Astrocyte (in vitro differentiated cells and primary cell): ENCODE measurements at places on chromosomes 11 and 22. TPM values are rescaled to one million over a fixed set of nuclear protein-coding genes. Genes with fewer than 3 reads are reported as not detected.

Gene SCGB1D2
- total RNA-seq: not detected in 2 replicates

Gene GCAT
- total RNA-seq: 12.8 and 14.3 TPM in 2 replicates

Gene HORMAD2
- not detected in 2 replicates for total RNA-seq

Gene GALNT18
- total RNA-seq: 6.5 and 7.0 TPM in 2 replicates

Gene APOL5
- not detected in 2 replicates for total RNA-seq

Gene RGL4
- total RNA-seq: not detected in 2 replicates

Gene POU2AF2
- total RNA-seq: not detected in 2 replicates

Gene FERMT3
- total RNA-seq: 1.3 and 1.6 TPM in 2 replicates

Gene ZBTB16
- 0.36 and 0.50 TPM in 2 replicates for total RNA-seq

Gene USP2
- total RNA-seq: 6.5 and 6.7 TPM in 2 replicates

Gene MRGPRE
- not detected in 2 replicates for total RNA-seq

Gene CCDC87
- total RNA-seq: 0.31 and 0.34 TPM in 2 replicates

Gene BLID
- total RNA-seq: 1.1 and 1.2 TPM in 2 replicates

DNA sequence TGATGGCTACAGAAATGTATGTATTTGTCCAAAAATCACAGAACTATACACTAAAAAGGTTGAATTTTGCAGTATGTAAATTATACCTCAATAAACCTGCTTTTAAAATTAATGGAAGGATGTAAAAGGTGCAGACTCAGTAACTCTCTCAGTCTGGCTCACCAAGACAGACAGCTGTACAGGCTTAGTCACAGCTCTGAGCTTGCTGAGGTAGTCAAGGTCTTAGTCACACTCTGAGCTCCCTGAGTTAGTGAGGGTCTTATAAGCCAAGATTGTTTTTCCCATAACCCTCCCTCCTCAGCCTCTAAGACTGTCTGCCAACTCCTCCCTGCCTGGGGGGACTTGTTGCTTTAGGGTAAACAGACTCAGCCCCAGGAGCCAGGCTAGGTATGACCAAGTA, 59.3 kb upstream of the IZUMO1R start:
- DNase-seq: no peak

DNA sequence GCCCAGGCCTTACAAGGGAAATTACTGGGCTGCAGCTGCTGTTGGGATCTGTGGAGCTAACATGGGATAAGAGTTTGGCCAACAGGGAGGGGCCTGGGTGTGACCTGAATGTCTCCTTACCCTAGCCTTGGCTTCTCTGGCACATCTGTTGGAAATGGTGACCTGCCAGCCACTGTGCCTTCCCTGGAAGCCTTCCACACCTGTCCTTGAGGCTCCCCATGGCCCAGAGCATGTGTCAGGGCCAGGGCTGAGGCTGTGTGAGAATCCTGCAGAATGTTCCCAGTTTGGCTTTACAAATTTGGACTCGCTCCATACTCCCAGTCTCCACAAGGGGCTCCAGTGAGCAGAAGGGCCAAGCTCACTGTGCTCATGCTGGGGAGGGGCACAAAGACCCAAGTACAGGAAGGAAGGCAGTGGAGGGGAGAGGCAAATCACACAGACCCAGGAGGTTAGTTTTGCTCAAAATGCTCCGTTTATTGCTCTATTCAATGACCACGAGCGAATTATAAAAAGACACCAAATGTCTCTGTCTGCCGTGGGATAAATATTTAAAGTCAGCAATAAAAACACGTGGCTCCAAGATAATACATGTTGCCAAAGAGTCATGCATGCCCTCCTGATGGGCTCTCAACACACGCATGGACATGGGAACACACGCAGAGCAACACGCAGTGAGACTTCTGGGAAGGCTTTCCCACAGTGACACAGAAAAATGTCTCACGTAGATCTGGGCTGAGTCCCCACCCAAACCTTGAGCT, 1.7 kb upstream of the IGSF22 start:
- no peak for DNase-seq

GRCh38 chr11:119592642-119593041, 136.4 kb downstream of the NECTIN1 start:
- DNase-seq: no peak

- DNase-seq: no peak
Observed at GRCh38 chr11:72709478-72710238, 35.4 kb upstream of the PDE2A start.

DNA sequence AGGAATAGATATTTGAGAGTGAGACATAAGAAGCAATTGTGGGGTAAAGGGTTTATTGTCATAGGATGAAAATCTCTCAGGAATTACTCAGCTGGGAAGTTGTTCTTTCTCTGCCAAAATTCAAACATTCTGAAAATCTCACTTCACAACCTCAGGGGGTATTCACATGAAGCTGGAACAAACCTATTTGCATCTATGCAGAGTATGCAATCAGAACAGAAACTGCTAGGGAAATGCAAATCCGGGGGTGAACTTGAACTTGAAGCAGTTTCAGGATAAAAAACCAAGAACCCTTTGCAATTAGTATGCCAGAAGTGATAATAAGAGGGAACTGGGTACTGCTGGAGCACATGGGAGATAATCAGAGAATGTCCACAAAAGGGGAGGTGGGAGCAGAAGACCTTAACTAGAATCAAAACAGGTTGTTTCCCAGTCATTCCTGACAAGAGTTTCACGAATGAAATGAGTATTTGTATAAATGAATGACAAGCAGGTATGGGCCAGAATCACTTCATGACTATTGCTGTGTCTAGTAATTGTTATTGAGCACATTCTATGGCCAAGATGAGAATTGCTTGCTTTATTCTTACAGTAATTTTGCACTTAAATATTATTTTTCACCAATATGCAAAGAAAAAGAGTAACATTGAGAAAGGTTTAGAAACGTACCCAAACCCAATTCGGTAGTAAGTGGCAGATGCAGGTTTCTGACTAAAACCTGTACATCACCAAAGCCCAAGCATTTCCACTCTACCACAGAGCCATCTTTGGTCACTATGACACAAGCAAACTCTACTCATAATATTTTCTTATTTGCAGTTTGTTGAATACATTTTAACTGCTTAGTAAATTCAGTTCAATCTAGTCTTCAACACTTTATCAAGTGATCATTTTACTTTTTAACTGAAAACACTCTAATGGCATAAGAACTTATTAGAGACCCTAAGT, 61.8 kb upstream of the UBASH3B start:
- DNase-seq: no peak

DNA sequence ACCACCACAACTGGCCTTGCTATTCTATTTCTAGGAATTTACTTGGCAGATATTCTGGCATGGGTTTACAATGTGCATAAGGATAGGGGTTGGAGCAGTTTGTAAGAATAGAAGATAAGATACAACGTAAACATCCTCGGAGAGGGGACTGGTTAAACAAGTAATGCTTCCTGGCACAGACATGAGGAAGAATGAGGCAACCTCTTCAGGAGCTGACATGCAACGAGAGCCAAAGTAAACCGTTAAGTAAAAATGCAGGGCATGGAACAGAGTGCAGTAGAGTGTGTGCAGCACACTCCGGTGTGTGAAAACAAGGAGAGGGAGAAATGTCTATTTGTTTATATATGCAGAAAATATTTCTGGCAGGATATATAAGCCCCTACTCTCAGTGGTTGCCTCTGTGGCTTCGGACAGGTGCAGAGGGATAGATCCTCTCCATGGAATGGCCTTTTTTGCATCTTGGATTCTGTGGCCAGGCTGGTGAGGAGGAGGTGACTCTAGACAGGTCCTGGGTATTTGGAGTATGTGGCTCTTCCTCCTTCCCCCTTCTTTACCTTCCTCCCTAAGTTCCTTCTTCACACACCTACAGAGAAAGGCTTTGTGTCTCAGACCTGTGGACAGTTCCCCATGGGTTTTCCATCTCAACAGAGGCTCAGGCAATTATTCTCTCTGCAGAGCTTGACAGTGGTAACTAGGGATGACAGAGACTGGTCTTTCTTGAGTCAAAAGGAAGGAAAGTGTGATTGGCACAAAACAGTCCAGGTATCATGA, 2.5 kb downstream of the RAB36 start:
- peak; percentile 57 for DNase-seq

- DNase-seq: no peak
Observed at GRCh38 chr22:22865311-22866072, 22.1 kb upstream of the IGLL5 start.

GRCh38 chr11:26227301-26227746, 104.6 kb upstream of the ANO3 start:
- DNase-seq: peak; percentile 78

DNA sequence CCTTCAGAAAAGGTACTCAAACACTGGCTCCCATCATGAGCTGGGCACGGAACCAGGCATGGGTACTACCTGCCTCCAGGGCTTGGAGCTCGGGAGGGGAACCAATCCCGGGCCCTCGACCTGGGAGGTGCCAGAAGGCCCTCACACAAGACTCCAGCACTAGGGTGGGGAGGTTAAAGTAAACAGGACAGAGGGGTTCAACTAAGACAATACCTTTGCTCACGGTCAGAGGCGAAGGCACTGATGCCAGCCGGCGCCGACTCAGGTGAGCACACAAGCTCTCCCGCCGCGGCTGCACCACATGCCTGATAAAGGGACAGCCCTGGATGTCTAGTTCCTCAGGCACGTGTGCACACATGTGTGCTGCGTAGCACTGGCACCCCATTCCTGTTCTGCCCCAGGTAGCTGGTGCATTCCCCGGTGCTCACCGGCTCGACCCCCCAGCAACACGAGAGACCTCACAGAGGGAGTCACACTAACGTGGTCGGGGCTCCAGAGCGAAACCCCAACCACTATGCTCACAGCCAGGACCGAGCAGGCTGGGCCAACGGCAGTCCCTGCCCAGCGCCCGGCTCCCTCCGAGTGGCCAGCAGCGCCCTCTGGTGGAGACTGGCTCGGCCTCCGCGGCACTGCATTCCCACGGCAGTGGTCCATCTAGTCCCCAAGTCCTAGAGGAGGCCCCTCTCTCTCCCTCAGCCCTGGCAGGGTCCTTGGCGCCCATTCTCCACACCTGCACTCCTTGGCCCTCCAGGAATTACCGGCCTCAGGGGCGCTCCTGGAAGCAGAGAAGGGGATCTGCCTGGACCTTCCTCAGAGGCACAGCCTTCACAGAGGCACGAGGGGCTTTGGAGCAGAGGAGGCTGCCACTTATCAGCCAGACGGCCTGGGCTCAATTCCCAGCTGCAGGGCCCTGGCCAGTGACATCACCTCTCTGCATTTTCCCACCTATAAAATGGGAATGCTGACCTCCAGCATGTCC, 28.8 kb upstream of the MOB2 start:
- DNase-seq: peak; percentile 15

- peak; percentile 65 for DNase-seq
Observed at GRCh38 chr11:30889143-30889794, 303.1 kb upstream of the MPPED2 start.

- DNase-seq: no peak
Observed at GRCh38 chr11:1336836-1337646, 27.6 kb upstream of the TOLLIP start.

DNA sequence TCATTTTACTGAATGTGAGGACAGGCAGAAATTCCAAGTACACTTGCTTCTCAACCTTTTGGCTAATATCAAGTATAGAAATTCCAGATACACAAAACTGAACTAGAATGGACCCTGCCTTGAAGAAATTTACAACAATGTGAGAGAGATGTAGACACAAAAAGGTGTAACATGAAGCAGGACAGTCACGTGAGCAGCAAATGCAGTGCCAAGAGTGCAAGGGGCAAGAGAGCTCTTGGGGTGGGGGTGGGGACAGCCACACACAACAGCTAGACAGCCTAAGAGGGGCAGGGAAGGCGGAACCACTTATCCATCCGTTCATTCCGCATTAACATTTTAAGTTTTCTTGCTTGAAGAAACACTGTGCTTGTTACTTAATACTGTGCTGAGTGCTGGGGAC, 28.9 kb downstream of the PLEKHA7 start:
- no peak for DNase-seq

GRCh38 chr11:61974766-61975631, 7.6 kb upstream of the FTH1 start:
- DNase-seq: peak; percentile 29

- no peak for DNase-seq
Observed at GRCh38 chr22:48173773-48174160, 1411.3 kb downstream of the TBC1D22A start.

GRCh38 chr11:67054346-67054835, 2.3 kb upstream of the RHOD start:
- peak; percentile 91 for DNase-seq

GRCh38 chr22:40178417-40179409, 988 bp downstream of the TNRC6B start:
- DNase-seq: peak; percentile 71

- DNase-seq: no peak
Observed at GRCh38 chr22:26479792-26480610, 3.6 kb downstream of the HPS4 start.

GRCh38 chr11:30917859-30918478, 331.8 kb upstream of the MPPED2 start:
- peak; percentile 9 for DNase-seq

DNA sequence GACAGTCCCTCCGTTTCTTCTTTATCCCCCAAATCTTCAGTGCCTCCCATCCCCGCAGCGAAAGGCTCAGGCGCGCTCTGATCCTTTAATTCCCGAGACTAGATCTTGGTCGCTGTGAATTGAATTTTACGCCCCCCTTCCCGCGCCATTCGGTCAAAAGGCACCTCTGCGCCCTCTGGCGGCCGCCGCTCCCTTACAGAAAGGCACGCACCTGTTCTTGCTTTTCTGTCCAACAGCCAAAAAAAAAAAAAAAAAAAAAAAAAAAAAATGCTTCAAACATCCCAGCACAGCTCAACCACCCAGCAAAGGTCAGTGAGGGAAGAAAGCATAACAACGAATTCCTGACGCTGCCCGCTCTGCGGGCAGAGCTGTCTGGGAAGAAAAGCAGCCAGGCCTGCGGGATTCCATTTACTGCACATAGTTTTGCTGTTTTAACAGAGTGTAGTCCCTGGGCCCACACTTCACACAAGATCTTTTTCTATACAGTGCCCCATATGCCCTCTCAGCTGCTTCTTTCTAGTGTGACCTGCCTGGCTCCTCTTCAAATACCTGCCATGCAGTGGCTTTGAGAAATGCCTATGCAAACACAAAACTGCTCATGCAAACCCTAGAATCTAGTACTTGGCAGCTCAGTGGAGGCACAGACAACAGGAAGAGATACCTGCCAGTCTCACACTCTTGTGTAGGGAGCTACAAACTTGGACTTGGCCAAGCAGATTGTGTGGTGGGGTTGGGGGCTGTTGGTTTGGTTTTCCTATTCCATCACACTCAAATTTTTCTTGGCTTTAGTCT, 1.3 kb upstream of the ESAM start:
- peak; percentile 26 for DNase-seq

DNA sequence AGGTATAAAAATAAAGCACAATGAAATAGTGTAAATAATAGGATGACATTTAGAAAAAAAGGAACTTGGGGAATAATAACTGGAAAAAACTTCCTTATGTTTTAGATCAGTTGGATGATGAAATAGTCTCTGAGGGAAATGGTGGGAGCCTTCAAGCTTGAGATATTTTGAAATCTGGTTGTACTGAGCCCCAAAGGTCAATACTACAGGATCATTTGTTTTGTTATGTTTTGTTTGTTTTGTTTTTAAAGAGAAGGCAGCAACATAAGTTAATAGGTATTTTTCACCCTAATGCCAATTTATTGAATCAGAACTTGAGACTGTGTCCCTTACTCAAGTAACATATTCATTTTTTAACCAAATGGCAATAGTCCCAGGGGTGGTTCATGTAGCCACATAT, 393.1 kb downstream of the ETS1 start:
- no peak for DNase-seq
